ENCODE measurements at places on chromosomes 4 and X. TPM values are rescaled to one million over a fixed set of nuclear protein-coding genes. Genes with fewer than 3 reads are reported as not detected.

NUDT10 gene
- total RNA-seq, result 14.2 TPM

DNA sequence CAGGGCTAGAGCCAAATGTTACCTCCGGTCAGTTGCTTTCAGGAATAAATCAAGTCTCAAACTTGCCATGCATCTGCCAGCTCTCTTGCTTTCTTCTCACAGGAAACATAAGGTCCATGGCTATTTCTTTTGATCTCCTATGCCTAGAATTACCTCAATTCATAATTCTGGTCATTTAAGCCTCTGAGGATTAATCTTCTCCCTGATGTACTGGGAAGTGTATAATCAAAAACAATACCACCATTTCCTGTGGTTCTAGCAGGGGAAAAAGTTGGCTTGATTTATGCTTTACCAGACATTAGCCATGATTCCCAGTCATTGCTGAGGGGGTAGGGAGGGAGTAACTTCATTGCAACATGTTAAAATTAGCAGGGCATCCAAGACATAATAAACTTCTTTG lies 268.7 kb upstream of the EMCN start:
- no peak overlapping the region for H3K4me3 ChIP-seq
- no peak for DNase-seq
- no peaks in the 10 kb centered on the region for H3K4me1 ChIP-seq

- no peak for DNase-seq
- H3K4me1 ChIP-seq, result no peaks in the 10 kb centered on the region
- H3K36me3 ChIP-seq, result no peaks in the 10 kb centered on the region
- H3K27ac ChIP-seq, result no peak overlapping the region
These were observed 675.3 kb upstream of the CT83 start for GRCh38 chrX:117138070-117138469.

- H3K27ac ChIP-seq, result no peak overlapping the region
- H3K4me3 ChIP-seq, result no peak overlapping the region
- no peaks in the 10 kb centered on the region for H3K36me3 ChIP-seq
These were observed 8.2 kb upstream of the IQCM start for GRCh38 chr4:149823769-149824221.

- H3K27me3 ChIP-seq, result no peaks in the 10 kb centered on the region
- no peak overlapping the region for H3K4me3 ChIP-seq
- no peak for DNase-seq
- H3K27ac ChIP-seq, result no peak overlapping the region
These were observed 89.9 kb downstream of the PLS3 start for GRCh38 chrX:115650916-115651315.

- H3K27ac ChIP-seq, result no peak overlapping the region
- no peak overlapping the region for H3K4me3 ChIP-seq
- H3K27me3 ChIP-seq, result no peaks in the 10 kb centered on the region
- DNase-seq, result no peak
These were observed 5.5 kb downstream of the GSTCD start for GRCh38 chr4:105714071-105714521.

SERPINA7 gene
- not detected for total RNA-seq

SLC49A3 gene
- total RNA-seq, result 11.0 TPM

RASSF6 gene
- total RNA-seq, result 6.2 TPM

TMEM47 gene
- total RNA-seq, result 35.7 TPM

GRCh38 chr4:84651499-84651898 lies 68.6 kb downstream of the CDS1 start:
- DNase-seq, result no peak
- no peaks in the 10 kb centered on the region for H3K36me3 ChIP-seq
- H3K27me3 ChIP-seq, result no peaks in the 10 kb centered on the region
- H3K4me1 ChIP-seq, result no peaks in the 10 kb centered on the region

GRCh38 chrX:136588036-136588435 lies 56.0 kb downstream of the VGLL1 start:
- no peaks in the 10 kb centered on the region for H3K36me3 ChIP-seq
- no peak overlapping the region for H3K27ac ChIP-seq
- DNase-seq, result no peak
- H3K4me3 ChIP-seq, result no peak overlapping the region
- no peaks in the 10 kb centered on the region for H3K27me3 ChIP-seq
- H3K4me1 ChIP-seq, result no peaks in the 10 kb centered on the region

VMA21 gene
- total RNA-seq, result 33.8 TPM

MAGEA8 gene
- total RNA-seq, result 1.0 TPM

IL21 gene
- not detected for total RNA-seq

GRCh38 chrX:47175588-47175980 lies 18.0 kb upstream of the UBA1 start:
- DNase-seq, result no peak
- no peaks in the 10 kb centered on the region for H3K27me3 ChIP-seq
- no peak overlapping the region for H3K27ac ChIP-seq
- no peak overlapping the region for H3K4me3 ChIP-seq
- H3K4me1 ChIP-seq, result no peaks in the 10 kb centered on the region
- H3K36me3 ChIP-seq, result no peaks in the 10 kb centered on the region

- DNase-seq, result no peak
- no peaks in the 10 kb centered on the region for H3K36me3 ChIP-seq
These were observed 37.4 kb downstream of the UGT2B4 start for GRCh38 chr4:69458184-69458826.

DIPK2B gene
- total RNA-seq, result 7.4 TPM

DNA sequence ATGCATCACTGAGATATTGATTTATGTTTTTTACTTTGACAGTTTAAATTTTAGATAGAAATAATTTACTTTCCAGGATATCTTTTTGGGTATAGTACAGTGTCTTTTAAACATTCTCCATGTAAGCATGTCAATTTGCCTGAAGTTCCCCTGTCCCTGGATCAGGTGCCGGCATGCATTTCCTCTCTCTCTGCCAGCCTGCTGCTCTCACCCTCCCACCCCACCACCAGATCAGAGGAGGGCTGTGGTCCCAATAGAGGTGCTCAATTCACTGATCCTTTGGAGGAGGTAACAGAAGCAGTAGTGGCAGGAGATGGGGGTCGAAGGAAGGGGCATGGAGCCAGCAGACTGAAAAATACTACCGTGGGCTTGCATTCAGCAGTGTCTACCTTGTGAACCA lies 28.3 kb upstream of the DSPP start:
- no peak for DNase-seq
- no peaks in the 10 kb centered on the region for H3K27me3 ChIP-seq
- H3K36me3 ChIP-seq, result no peaks in the 10 kb centered on the region
- H3K27ac ChIP-seq, result no peak overlapping the region
- H3K4me3 ChIP-seq, result no peak overlapping the region

- no peak for DNase-seq
- no peaks in the 10 kb centered on the region for H3K36me3 ChIP-seq
- no peak overlapping the region for H3K27ac ChIP-seq
- no peaks in the 10 kb centered on the region for H3K27me3 ChIP-seq
These were observed 36.1 kb downstream of the NBDY start for GRCh38 chrX:56764975-56765791.

- H3K36me3 ChIP-seq, result no peaks in the 10 kb centered on the region
- no peak overlapping the region for H3K4me3 ChIP-seq
- no peak for DNase-seq
- H3K4me1 ChIP-seq, result no peaks in the 10 kb centered on the region
These were observed 633.4 kb downstream of the PDHA2 start for GRCh38 chr4:96473246-96473645.

F11 gene
- not detected for total RNA-seq

GRCh38 chrX:148956352-148956751 lies 455.9 kb downstream of the AFF2 start:
- H3K36me3 ChIP-seq, result no peaks in the 10 kb centered on the region
- no peaks in the 10 kb centered on the region for H3K4me1 ChIP-seq
- no peak for DNase-seq
- no peak overlapping the region for H3K4me3 ChIP-seq
- no peak overlapping the region for H3K27ac ChIP-seq
- no peaks in the 10 kb centered on the region for H3K27me3 ChIP-seq

SPANXB1 gene
- 9.8 TPM for total RNA-seq

DNA sequence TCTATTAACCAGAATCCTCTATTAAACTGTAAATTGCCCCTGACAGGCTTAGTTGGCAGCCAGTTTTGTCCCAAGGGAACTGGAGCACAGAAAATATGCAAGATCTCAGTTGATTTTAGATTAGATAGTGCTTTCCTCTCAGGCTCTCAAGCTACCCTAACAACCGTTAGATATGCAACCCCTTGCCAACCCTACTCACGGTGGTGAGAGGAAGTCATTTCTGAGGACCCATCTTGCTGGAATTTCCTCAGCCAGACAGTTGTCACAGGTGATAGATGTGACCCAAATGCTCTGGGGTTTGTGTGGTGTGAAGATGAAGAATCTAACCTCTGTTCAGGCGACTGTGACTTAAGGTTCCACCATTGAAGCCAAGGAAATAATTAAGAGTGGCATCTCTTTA lies 447.1 kb downstream of the MID1IP1 start:
- DNase-seq, result no peak
- H3K4me3 ChIP-seq, result no peak overlapping the region
- no peaks in the 10 kb centered on the region for H3K4me1 ChIP-seq
- no peaks in the 10 kb centered on the region for H3K36me3 ChIP-seq
- no peaks in the 10 kb centered on the region for H3K27me3 ChIP-seq

NEUROG2 gene
- total RNA-seq, result not detected

ZCCHC12 gene
- 0.74 TPM for total RNA-seq

DNA sequence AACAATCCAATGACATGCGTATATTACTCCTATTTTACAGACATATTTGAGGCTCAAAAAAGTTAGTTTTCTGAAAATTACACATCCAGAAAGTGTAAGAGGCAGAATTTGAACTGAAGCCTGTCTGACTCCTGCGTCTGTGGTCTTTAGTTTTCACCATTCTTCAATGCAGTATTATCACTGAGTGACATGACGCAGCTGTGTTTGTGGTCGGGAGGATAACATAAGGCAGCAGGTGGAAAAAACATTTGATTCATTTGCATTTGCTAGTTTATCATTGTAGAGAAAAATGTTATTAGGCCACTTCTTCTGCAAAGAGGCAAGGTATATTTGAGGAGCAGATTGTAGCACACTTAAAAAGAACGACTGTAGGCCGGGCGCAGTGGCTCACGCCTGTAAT lies 186.7 kb downstream of the TENM3 start:
- DNase-seq, result no peak
- no peaks in the 10 kb centered on the region for H3K36me3 ChIP-seq
- H3K4me3 ChIP-seq, result no peak overlapping the region
- no peaks in the 10 kb centered on the region for H3K27me3 ChIP-seq
- no peaks in the 10 kb centered on the region for H3K4me1 ChIP-seq

DNA sequence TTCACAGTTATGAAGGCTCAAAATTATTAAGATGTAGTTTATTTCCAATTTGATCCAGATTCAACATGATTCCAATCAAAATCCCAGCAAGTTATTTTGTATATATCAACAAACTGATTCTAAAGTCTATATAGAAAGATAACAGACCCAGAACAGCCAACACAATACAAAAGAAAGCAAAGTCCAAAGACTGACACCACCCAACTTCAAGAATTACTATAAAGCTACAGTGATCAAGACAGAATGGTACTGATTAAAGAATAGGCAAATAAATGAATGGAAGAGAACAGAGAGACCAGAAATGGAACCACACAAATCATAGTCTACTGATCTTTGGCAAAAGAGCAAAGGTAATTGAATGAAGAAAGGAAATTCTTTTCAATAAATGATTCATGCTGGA lies 34.9 kb downstream of the NFXL1 start:
- no peaks in the 10 kb centered on the region for H3K27me3 ChIP-seq
- no peak for DNase-seq
- no peaks in the 10 kb centered on the region for H3K36me3 ChIP-seq
- H3K4me3 ChIP-seq, result no peak overlapping the region
- no peaks in the 10 kb centered on the region for H3K4me1 ChIP-seq
- no peak overlapping the region for H3K27ac ChIP-seq

DNA sequence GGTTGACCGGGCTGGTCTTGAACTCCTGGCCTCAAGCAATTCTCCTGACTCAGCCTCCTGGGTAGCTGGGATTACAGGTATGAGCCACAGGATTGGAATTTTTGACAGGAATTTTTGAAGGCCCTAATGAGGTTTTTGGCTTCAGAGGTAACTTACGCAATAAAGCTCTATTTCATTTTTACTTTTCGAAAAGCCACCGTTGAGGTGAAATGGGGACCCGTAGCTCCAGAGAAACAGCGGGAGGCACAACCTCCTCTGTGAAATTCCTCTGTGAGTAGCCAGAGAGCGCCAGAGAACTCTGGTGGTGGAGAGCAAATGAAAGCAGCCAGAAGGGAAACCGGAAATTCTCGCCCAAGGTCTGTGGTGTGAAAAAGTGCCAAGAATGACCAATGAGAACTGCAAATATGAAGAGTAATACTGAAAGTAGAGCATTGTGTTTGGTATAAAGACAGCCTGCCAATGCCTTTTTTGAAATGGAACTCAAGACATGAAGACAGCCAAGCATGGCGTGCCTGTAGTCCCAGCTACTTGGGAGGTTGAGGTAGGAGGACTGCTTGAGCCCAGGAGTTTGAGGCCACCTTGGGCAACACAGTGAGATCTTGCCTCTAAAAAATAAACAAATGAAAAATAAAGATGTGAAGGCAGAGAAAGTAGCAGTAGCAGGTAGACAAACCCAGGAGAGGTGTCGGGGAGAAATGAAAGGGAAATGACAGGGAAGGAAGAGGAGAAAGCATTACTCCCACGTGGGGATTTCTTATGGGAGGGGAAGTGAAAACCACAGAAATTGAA lies 33.0 kb upstream of the TMEM131L start:
- H3K36me3 ChIP-seq, result no peaks in the 10 kb centered on the region
- H3K4me1 ChIP-seq, result no peaks in the 10 kb centered on the region
- peak; percentile 69 for DNase-seq

Data from prostate gland (tissue), 2 donors.